Hematopoietic multipotent progenitor cell treated with erythropoietin and hydrocortisone succinate and interleukin-3 and kit ligand, for 15 days (in vitro differentiated cells): ENCODE measurements at places on chromosomes 3 and 15.

- DNase-seq = no peak
Observed at GRCh38 chr15:99108993-99109392, 4.1 kb downstream of the SYNM start.

- DNase-seq = no peak
Observed at GRCh38 chr3:15112011-15112410, 13.1 kb upstream of the RBSN start.

DNA sequence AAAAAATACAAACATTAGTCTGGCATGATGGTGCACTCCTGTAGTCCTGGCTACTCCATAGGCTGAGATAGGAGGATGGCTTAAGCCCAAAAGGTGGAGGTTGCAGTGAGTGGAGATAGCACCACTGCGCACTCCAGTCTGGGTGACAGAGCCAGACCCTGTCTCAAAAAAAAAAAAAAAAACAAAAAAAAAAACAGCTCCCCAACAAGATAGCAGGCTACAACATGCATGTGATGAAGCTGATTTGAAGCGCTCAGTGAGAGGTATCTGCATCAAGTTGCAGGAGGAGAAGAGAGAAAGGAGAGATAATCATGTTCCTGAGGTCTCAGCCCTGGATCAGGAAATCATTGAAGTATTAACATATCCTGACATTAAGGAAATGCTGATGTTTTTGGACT is 608 bp upstream of the PPCDC start:
- peak; percentile 57 for DNase-seq

- DNase-seq = no peak
Observed at GRCh38 chr3:129687586-129688125, 81.2 kb upstream of the PLXND1 start.

GRCh38 chr3:115111632-115112031 is 35.5 kb downstream of the ZBTB20 start:
- DNase-seq = no peak

GRCh38 chr3:84755860-84756259 is 202.9 kb upstream of the CADM2 start:
- DNase-seq = no peak

- peak; percentile 26 for DNase-seq
Observed at GRCh38 chr3:131797776-131798175, 237.0 kb downstream of the CPNE4 start.
